ENCODE measurements at places on chromosomes 13 and 19.

DNA sequence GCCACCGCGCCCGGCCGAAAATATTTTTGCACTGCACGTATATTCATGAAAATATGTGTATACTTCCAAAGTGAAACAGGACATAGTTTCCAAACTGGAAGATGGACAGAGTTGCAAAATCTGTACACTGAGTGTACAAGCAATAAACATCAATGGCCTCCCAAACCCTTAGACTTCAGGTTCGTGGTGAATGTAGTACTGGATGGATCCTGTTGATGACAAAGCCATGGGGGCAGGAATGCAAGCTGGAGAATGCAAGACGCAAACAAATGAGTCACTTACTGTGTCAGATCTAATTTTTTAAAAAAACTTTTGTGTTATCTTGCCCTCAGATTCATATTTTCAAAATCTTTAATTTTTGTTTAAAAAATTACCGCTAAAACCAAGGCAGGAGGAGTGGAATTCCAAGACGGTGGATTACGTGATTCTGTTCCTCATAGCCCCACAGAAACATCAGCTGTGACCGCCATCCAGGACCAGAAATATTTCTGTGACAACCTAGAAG is 12.7 kb upstream of the LILRA2 start:
- DNase-seq: no peak

DNA sequence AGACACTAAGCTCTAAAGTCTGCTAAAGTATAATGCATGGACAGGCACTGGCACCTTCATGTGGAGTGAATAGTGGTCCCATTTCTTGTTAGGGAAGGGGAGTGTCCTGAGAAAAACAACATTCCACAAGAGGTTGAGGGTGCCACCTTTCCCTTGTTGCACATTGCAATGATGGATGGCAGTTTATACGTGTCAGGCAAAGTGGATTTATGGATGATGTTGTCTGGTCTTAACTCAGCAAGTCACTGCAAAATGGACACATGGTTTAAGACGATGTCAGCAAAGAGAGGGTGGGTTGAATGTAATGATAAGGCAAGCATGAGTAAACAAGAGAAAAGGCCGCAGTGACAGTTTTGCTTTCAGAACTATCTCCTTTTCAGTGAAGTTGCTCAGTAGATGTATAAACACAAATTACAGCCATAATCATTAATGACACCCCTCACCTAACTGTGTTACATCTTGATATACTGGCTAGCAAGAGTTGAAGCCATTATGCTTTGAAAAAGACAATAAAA is 19.6 kb upstream of the CBY2 start:
- no peak for DNase-seq

DNA sequence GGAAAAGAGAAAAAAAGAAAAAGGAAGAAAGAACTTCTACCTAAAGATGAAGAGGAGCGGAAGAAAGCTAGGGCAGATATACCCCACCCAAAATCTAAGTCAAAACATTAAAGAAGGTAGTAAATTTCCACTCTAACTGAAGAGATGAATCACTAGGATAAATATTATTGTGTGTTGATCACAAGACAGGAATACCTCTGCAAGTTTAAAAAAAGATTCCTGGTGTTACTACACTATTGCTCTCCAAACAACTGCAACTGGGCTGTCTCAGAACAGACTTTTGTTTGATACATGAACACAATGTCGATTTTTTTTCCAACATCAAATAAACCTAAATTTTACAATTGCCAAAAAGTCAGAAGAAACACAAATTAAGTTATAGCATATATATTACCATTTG is 6.8 kb downstream of the HSPH1 start:
- no peak for DNase-seq

DNA sequence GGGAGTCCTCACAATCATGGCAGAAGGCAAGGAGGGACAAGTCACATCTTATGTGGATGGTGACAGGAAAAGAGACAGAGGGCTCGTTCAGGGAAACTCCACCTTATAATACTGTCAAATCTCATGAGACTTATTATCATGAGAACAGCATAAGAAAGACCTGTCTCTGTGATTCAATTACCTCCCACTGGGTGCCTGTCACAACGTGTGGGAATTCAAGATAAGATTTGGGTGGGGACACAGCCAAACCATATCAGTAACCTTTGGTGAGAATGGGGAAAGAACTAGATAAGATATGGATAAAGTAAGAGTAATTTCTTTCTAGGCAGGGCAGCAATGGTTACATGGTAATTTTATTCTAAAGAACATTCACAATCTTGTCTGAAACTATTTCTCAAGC is 344.9 kb upstream of the KLF12 start:
- no peak for DNase-seq

DNA sequence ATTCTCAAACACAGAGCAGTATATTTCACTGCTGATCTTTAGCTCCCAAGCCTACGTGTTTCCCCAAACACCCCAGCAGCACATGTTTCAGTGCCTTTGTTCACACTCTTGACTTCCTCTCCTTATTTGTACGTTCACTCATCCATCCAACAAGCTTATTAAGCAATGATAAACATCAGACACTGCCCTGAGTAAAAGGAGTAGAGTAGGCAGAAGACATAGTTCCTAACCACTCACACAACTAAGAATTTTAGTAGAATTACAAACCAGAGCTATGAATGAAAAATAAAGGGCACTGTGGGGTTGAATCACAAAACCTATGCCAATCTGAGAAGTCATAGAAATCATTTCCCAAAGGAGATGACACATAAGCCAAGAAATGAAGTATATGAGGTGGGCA is 213.5 kb downstream of the DIAPH3 start:
- no peak for DNase-seq

GRCh38 chr13:67099494-67099893 is 130.6 kb downstream of the PCDH9 start:
- no peak for DNase-seq

GRCh38 chr19:13521066-13521465 is 14.8 kb upstream of the CACNA1A start:
- no peak for DNase-seq

DNA sequence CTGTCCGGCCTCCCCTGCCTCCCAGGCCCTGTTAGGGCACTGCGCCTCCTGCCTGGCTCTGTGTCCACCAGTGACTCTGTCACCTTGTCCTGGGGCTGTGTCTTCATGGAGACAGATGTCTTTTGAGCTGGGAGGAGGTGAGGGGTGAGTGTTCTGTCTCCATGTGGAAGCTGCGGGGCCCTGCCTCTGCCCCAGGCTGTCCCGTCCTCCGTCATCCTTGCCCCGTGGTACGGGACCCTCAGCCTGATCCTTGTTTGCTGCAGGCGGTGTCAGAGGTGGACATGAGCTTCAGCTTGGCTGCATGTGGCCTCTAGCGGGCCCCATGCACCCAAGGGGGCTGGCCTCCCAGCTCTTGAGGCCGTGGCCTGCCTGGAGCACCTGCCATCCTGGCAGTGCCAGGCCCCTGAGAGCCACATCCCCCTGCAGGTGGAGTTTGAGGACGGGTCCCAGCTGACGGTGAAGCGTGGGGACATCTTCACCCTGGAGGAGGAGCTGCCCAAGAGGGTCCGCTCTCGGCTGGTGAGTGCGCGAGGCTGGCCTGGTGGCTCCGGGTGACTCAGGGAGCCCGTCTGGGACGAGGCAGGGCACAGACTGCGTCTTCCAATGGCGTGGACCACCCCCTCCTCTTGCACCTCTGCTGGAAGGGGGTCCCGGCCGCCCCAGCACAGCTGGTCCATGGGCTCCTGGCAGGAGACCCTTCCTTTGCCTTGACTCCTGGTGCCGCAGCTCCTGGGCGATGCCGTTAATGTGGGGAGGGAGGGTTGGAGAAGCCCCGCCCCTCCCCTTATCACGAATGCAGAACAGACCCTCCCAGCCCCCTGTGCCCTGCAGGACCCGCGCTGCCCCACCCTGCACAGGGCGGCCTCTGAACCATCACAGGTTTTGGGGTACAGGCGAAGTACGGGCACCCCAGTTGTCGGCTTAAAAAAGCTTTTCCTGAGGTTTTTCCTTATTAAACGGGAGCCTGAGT is 181.3 kb downstream of the KDM4B start:
- DNase-seq: no peak

GRCh38 chr19:38251564-38252051 is 4.6 kb downstream of the PPP1R14A start:
- no peak for DNase-seq

DNA sequence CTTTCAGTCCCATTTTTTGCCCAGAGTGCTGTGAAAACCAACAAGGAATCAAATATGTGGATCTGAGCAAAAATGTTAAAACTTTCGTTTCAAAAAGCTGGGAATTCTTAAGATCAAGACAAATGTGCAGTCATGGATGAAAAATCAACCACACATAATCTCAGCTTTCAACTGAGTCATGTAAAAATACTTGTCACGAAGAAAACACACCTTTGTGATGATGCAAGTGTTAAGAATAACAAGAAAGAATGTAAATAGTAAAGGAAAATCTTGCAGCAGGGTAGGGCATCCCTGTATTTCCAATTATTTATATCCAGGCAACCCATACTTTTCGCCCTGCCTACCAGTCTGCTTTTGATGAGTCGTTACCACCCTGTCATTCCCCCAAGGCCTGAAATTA is 27.4 kb upstream of the DCLK1 start:
- DNase-seq: no peak

GRCh38 chr19:38665950-38666662 is 18.7 kb downstream of the ACTN4 start:
- DNase-seq: peak; percentile 90

GRCh38 chr13:44218501-44219240 is 155.0 kb upstream of the SERP2 start:
- no peak for DNase-seq

- no peak for DNase-seq
Observed at GRCh38 chr19:23800271-23800670, 41.6 kb upstream of the ZNF681 start.

DNA sequence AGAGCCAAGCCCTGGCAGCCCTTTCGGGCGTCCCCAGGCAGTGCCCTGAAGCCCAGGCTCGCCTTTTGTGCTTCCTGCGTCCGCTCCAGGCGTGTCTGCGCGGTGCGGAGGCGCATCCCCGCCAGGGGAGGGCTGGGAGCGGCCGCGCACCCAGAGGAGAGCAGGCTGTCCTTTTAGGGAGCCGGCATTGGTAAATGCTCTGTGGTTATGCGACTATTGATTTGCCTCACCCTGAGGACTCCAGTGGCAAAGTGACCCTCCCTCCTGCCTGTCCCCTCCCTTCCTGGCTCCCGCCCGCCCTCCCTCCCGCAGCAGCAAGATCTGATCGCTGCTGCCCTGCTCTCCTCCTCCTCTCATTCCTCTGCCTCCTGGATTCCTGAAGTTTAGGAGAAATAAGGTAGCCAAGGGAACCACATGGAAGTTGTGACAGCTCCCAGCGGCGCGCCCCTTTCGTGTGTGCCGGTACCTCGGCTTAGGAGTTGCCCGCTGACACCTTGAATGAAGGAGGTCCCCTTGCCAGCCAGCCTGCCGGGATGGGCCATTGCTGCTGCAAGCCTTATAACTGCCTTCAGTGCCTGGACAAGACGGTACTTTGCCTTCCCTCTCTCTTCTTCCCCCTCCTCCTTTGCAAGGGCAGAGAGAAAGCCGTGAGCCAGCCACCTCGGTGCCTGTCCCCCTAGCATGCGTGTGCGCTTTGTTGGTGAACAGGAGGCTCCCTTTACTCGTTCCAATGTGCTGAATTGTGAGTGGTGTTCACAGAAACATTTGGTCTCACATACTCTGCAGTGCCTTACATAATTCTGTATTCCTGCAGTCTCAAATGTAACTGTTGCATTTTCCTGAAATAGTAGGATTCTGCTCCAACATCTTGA is 166.9 kb downstream of the SLC7A1 start:
- peak; percentile 86 for DNase-seq

DNA sequence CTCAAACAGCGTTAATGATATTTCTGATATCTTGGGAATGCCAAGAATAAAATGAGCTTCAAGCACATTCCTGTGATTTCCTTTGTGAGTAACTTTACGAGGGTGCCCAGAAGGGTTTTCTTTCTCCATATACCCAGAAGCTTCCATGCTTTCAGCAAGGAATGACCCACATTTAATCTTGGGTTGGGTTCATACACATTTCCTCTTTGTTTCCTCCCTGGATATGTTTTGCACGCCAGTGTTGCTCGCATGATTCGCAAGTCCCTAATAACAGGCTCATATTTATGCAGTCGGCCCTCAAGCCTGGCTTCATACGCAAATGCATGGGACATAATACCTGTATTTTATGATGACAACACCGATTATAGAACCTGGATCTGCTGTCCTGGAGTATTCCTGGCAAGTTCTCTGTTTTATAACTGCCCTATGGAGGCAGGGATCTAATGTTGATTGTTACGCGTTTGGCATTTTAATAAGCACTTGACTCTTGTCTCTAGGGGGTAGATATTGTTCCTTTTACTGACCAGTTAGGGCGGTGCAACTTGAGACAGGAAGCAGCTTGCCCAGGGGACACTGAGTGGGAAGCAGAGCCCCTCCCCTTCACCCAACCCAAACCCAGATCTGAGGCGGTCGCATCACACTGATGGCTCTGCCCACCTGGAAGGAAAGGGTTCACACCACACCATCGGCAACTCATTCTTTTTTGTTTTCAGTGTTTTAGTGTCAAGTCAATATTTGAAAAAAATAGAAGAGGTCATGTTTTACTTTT is 220.4 kb upstream of the SOX1 start:
- DNase-seq: no peak

DNA sequence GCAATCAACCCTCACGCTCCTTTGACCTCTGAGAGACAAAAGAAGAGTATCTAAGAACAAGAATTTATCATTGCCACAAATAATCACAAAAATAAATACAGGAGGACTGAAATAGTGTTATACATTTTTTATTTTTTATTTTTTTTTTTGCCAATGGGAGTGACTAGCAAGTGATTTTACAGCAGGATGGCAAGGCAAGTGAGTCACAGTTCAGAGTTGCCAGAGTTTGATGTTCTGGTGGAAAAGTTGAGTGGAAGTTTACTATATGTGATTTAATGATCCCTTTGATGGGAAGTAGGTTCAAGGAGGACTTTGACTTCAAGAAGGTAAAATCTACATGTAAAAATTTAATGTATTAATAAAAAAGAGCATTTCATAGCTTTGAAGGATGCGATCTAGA is 2691.4 kb downstream of the PCDH9 start:
- no peak for DNase-seq

- DNase-seq: no peak
Observed at GRCh38 chr19:5215431-5215830, 125.2 kb downstream of the PTPRS start.

DNA sequence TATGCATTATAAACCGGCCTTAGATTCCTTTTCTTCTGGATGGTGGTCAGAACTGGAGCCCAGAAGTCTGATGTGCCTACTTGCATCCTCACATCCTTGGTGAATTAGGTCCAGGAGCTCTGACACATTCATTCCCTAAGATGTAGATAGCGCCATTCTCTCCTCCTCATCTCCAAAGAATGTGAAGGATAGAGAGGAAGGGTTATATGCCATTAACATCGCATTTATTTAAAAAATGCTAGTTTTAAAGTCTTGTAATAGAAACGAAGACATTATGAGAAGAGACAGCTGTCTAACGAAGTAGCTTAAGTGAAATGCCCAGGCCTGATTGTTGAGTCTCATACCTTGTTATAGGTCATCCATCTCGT is 9.7 kb downstream of the MBNL2 start:
- DNase-seq: no peak

- no peak for DNase-seq
Observed at GRCh38 chr13:21436582-21436981, 22.5 kb downstream of the ZDHHC20 start.

- no peak for DNase-seq
Observed at GRCh38 chr19:49682274-49682673, 5.2 kb downstream of the PRMT1 start.

- no peak for DNase-seq
Observed at GRCh38 chr19:11019824-11020223, 59.0 kb downstream of the SMARCA4 start.

- no peak for DNase-seq
Observed at GRCh38 chr13:100601716-100602115, 13.1 kb upstream of the GGACT start.

- no peak for DNase-seq
Observed at GRCh38 chr13:76131551-76131950, 495.4 kb downstream of the LMO7 start.

GRCh38 chr13:37383856-37384370 is 214.7 kb downstream of the POSTN start:
- DNase-seq: no peak
